ENCODE measurements at places on chromosomes 1 and 21. TPM values are rescaled to one million over a fixed set of nuclear protein-coding genes. Genes with fewer than 3 reads are reported as not detected.
A peak's percentile ranks its signal among the peaks of the same experiment; 100 is the strongest.

GRCh38 chr1:170583186-170583585 is 51.2 kb downstream of the GORAB start:
- no peak for DNase-seq
- H3K27me3 ChIP-seq = no peaks in the 10 kb centered on the region
- no peaks in the 10 kb centered on the region for H3K36me3 ChIP-seq
- no peak overlapping the region for H3K4me3 ChIP-seq

Gene GREM2
- polyA plus RNA-seq = not detected

GRCh38 chr21:30924146-30924700 is 42.8 kb upstream of the KRTAP11-1 start:
- no peak overlapping the region for H3K27ac ChIP-seq
- no peaks in the 10 kb centered on the region for H3K4me1 ChIP-seq
- H3K27me3 ChIP-seq = no peaks in the 10 kb centered on the region

GRCh38 chr1:205813755-205814058 is 709 bp upstream of the SLC41A1 start:
- H3K4me1 ChIP-seq = peaks cover 18% of the 10 kb centered on the region
- no peak overlapping the region for H3K27ac ChIP-seq
- H3K36me3 ChIP-seq = no peaks in the 10 kb centered on the region
- peaks cover 20% of the 10 kb centered on the region for H3K27me3 ChIP-seq
- H3K4me3 ChIP-seq = peak overlapping the region; percentile 86
- peak; percentile 34 for DNase-seq

GRCh38 chr1:93723110-93723509 is 41.5 kb upstream of the BCAR3 start:
- no peak for DNase-seq
- H3K27me3 ChIP-seq = no peaks in the 10 kb centered on the region
- H3K4me1 ChIP-seq = no peaks in the 10 kb centered on the region
- no peak overlapping the region for H3K27ac ChIP-seq

DNA sequence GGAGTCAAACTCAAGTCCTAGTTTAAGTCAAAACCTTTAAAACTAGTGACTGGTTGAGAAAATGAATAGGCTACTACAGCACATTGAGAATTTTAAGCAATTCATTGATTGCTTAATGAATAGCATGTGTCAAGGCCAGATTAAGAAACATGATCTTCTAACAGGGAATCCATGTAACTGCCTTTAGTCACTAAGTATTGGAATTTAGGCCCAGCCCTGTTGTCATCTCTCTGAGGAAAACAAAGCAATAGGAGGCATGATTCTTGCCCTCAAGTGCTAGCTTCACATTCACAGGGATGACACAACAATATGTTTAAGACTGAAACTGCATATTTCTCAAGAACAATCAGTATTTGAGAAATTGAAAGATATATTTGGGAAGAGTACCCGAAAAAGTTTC is 70.0 kb upstream of the PTGS2 start:
- DNase-seq = no peak
- no peaks in the 10 kb centered on the region for H3K4me1 ChIP-seq
- no peaks in the 10 kb centered on the region for H3K27me3 ChIP-seq
- H3K27ac ChIP-seq = no peak overlapping the region

DNA sequence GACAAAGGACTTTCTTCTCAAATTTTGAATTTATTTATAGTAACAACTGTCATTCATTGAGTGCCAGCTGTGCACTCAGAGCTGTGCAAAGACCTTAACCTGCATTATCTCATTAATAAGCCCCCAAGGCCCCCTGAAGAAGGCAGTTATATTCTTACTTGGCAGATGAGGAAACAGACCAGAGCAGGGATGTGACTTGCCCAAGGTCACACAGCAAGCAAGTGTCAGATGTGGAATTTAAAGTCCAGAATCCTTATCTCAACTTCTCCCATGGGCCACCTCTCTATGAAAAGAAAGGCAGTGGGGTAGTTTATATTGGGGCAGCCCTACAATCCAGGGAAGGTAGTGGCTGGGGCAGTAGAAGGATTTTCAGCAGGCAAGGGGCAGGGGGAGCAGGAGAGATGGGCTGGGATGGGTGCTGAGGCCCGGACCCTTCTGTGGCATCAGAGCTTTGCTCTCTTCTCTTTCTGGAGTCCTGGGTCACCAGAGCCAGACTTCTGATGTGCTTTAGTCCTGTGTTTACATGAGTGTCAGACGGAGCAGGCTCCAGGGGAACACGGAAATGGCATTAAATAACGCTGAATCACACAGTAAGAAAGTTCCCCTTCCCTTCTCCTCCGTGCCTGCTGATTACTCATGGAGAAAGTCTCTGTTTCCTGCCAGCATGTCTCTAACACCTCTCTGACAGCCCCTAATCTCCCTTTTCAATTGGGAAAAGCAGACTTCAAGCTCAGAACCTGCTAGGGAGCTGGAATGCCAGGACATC is 39.5 kb downstream of the EPHB2 start:
- no peaks in the 10 kb centered on the region for H3K27me3 ChIP-seq
- peak; percentile 93 for DNase-seq
- no peaks in the 10 kb centered on the region for H3K36me3 ChIP-seq
- no peak overlapping the region for H3K4me3 ChIP-seq
- H3K27ac ChIP-seq = peak overlapping the region; percentile 94

DNA sequence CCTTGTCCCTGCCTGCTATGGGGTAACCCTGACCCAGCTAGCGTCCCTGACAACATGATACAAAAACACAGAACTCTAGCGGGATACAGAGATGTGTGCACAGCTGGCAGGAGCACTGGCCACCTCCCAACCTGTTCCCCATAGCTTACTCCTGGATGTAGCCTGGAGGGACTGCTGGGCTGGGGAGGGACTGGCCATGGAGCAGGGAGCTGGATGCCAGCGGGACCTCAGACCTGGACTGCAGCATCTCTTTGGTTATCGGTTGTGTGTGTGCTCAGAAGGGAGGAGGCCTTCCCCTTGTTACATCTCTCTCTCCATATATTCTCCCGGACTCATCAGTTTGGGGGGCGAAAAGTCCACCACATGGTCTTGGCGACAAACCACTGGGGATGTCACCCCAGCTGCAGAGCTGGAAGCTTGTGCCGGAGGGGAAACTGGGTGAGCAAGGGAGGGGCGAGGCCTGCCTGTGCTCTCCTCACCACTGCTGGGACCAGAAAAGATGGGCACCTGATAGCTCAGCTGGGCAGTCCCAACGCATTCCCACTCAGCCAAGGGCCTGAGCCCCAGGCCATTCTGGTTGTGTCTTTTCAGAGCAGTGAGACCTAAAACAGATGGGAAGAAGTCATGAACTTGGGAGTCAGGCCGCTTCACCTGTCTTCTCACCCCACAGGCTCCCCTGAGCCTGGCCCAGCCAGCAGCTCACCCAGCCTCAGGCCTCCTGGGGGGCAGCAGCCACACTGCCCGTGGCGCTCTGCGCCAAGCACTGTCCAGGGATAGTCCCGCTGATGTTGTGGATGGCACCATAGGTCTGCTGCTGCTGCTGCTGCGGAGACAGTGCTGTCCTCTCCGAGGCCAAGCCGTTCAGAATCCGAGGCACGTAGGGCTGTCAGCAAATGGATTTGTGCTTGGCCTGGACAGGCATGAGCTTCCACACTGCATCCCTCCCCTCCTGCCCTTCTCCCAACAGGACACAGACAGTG is 35.6 kb downstream of the TMEM63A start:
- H3K4me1 ChIP-seq = peaks cover 14% of the 10 kb centered on the region
- no peak overlapping the region for H3K27ac ChIP-seq
- no peak overlapping the region for H3K4me3 ChIP-seq
- DNase-seq = no peak

DNA sequence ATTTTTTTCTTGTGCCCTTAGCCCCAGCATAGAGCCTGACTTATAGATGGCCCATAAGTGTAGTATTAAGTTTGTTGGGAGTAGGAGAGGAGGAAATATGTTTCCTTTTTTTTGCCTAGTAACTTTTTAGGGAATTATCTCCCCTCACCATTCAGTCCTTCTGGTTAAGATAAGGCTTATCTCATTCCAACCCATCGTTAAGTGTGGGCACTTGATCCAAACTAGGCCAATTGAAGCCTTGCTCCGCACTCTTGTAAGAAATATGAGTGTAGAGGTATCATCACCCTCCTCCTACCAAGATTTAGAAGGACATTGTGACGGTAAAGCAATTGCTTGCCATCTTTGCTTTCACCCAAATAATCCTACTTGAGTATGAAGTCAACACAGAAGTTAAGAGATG is 8.8 kb upstream of the FGGY start:
- DNase-seq = no peak
- no peak overlapping the region for H3K4me3 ChIP-seq
- H3K4me1 ChIP-seq = peaks cover 27% of the 10 kb centered on the region
- H3K27me3 ChIP-seq = no peaks in the 10 kb centered on the region

DNA sequence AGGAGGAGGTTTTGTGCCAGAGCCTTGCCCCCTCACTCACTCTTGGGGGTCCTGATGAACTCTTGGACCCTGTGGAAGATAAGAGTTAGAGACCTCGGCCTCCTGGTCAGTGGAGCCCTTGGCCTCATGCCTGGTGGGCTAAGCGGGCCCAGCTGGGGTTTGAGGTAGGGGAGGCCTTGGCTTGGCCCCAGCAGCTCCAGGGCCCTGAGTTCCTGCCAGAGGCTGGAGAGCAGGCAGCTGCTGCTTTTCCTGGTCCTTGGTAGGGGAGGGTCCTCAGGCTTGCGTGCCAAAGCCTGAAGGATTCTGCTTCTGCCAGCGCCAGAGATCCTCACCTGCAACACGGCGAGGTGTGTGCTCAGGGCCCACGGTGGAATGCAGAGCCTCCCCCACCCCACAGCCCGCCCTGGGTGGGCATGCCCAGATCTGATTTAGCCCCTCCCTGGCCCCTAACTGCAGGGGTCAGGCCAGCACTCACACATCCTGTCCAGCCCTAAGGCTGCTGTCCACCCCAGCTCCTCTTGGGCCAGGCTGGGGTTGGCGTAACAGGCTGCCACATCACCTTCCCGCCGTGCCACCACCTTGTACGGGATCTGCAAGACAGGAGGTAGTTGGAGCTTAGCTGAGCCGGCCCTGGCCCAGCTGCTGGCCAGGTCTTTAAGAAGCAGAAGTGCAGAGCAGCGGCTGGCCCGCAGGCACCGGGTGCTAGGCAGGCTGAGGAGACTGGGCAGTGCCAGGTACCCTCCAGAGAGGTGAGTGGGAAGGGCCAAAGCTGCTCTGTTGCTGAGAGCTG is 4.7 kb downstream of the GALE start:
- H3K27me3 ChIP-seq = no peaks in the 10 kb centered on the region
- H3K27ac ChIP-seq = no peak overlapping the region
- no peak overlapping the region for H3K4me3 ChIP-seq

- H3K36me3 ChIP-seq = no peaks in the 10 kb centered on the region
- peaks cover 4% of the 10 kb centered on the region for H3K4me1 ChIP-seq
Observed at GRCh38 chr1:198254948-198255347, 98.2 kb downstream of the NEK7 start.

DNA sequence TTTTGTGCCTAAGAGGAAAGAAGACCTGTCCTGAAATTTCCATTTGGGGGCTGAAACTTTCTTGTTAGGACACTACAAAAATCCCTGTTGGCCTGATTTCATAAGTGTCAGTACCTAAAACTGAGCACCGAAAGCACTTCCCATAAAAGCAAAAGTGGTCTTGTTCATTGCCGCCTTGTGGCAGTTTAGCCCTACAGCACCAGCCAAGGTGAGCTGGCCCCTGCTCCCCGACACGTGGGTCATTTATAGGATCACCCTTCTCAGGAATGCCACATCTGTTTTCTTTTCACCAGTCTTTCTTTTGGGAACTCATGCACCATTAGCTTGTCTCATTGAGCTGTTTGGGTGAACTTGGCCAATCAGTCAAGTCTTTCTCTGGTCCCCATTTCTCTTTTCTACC is 155.8 kb upstream of the KAZN start:
- no peak for DNase-seq
- no peaks in the 10 kb centered on the region for H3K4me1 ChIP-seq
- no peak overlapping the region for H3K4me3 ChIP-seq
- no peak overlapping the region for H3K27ac ChIP-seq
- no peaks in the 10 kb centered on the region for H3K27me3 ChIP-seq
